Midbrain (tissue), 1 donor: ENCODE measurements at places on chromosomes 2 and 18.
A peak's percentile ranks its signal among the peaks of the same experiment; 100 is the strongest.

DNA sequence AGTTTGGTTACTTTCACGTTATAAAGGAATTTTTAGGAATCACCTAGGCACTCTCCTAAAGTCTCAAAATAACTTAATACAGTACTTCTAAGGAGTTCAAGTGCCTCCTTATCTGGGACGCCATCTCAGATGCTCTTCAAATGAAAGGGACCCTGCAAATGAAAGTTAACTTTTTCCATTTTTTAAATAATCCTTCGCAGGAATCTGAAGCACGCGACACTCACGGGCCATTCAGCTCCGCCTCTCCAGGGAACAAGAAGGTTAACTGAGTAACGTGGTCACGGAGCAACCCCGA lies 537 bp upstream of the ZC3H15 start:
- DNase-seq = no peak

- DNase-seq = no peak
Measured at GRCh38 chr18:5817816-5818215, 77.5 kb downstream of the TMEM200C start.

GRCh38 chr2:30444273-30444672 lies 2.8 kb upstream of the LCLAT1 start:
- no peak for DNase-seq

DNA sequence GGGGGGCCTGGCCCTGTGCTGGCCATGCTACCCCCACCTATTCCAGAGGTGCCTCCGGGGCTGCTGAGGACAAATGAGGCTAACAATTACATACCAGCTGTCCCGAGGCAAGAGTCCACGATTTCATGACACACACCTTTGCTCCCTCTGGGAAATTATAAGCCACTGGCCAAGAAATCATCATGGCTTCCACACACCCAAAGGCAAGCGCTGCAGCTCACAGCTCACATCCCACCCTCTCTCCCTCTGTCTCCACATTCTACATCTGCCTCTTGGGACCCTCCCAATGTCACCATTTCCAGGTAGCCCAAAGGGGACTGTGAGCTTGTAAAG lies 134.4 kb downstream of the HDAC4 start:
- DNase-seq = no peak

- no peak for DNase-seq
Measured at GRCh38 chr2:227856697-227857096, 14.7 kb upstream of the DAW1 start.

GRCh38 chr18:12820506-12820905 lies 63.5 kb downstream of the PTPN2 start:
- DNase-seq = peak; percentile 10

DNA sequence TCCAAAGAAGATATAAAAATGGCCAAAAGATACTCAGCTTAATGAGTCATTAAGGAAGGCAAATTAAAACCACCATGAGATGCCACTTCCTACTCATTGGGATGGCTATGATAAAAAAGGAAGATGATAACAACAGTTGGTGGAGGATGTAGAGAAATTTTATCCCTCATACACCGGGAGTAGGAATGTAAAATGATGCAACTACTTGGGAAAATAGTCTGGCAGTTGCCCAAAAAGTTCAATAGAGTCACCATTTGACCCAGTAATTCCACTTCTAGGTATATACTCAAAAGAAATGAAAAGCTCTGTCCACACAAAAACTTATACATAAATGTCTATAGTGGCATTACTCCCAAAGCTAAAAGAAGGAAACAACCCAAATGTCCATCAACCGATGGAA lies 10.1 kb upstream of the SULT1C2 start:
- DNase-seq = no peak
